A549 treated with Hydrocortisone at 1 μM for 4 hours (cell line): ENCODE measurements at places on chromosomes 4 and X. TPM values are rescaled to one million over a fixed set of nuclear protein-coding genes. Genes with fewer than 3 reads are reported as not detected.

RAB39B gene
- total RNA-seq = 0.65 to 0.93 TPM (median 0.73 TPM) in 5 replicates

SERPINA7 gene
- total RNA-seq = not detected in 5 replicates

PNMA6E gene
- 0.03 TPM in 1 of 5 replicates, not detected in the others for total RNA-seq

OTC gene
- total RNA-seq = not detected in 5 replicates

GABRQ gene
- 0.13 to 0.23 TPM (median 0.20 TPM) in 5 replicates for total RNA-seq

ITIH6 gene
- total RNA-seq = not detected in 5 replicates

ENAM gene
- not detected in 5 replicates for total RNA-seq

PHOX2B gene
- total RNA-seq = 0.03 TPM in 1 of 5 replicates, not detected in the others

PPP4R3C gene
- not detected in 5 replicates for total RNA-seq
